ENCODE measurements at places on chromosomes 5 and 9. TPM values are rescaled to one million over a fixed set of nuclear protein-coding genes. Genes with fewer than 3 reads are reported as not detected.

The ZNF454 gene
- total RNA-seq, result 5.1 TPM

- H3K27me3 ChIP-seq, result no peaks in the 10 kb centered on the region
- H3K4me3 ChIP-seq, result no peak overlapping the region
- H3K4me1 ChIP-seq, result no peaks in the 10 kb centered on the region
- DNase-seq, result no peak
- peaks cover 2% of the 10 kb centered on the region for H3K36me3 ChIP-seq
These were observed 14.6 kb upstream of the F2R start for GRCh38 chr5:76701298-76701697.

- DNase-seq, result no peak
- H3K27ac ChIP-seq, result no peak overlapping the region
- no peaks in the 10 kb centered on the region for H3K36me3 ChIP-seq
- H3K4me3 ChIP-seq, result no peak overlapping the region
- no peaks in the 10 kb centered on the region for H3K27me3 ChIP-seq
These were observed 24.4 kb upstream of the LMX1B start for GRCh38 chr9:126589349-126589748.

The UBAC1 gene
- 39.1 TPM for total RNA-seq

DNA sequence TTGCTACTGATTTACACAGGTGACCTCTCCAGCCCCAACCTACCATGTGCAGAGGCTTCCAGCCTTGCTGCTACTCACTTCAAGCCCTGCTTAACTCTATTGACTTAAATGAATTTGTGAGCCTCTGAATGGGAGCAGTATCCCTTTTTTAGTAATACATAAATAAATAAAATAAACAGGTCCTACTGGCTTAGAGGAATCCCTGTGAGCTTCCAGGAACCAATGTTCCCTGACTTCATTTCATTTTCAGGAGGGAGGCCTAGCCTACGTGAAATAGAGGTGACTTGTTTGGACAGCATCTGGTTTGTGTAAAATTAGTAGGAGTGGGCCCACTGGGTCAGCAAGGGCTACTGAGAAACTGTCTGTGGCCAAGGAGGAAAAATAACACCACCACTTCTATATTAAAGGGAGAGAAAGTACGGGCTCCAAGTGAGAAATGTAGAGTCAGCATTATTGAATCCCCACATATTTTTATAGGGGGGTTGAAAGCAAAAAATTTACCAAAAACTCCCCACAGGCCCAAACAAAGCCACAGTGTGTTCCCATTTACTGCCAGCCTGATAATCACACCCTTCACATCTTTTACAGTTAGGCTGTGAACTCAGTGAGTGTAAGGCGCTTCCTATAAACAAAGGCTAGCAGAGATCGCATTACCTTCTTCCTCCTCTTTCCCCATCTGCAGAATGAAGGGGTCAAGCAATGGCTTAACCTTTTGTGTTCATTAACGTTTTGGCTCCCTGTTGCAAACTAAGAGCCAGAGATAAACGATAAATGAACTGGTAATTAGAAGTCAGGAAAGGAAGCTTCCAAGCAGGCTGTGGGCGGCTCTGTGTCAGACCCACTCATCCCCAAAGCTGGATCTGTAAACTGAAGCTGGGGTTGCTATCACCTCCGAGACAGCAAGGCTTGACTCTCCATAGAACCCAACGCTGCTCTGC, 138.8 kb upstream of the LIFR start:
- no peak for DNase-seq
- no peak overlapping the region for H3K27ac ChIP-seq
- no peak overlapping the region for H3K4me3 ChIP-seq
- H3K27me3 ChIP-seq, result no peaks in the 10 kb centered on the region
- no peaks in the 10 kb centered on the region for H3K4me1 ChIP-seq

The RASEF gene
- total RNA-seq, result 62.7 TPM

DNA sequence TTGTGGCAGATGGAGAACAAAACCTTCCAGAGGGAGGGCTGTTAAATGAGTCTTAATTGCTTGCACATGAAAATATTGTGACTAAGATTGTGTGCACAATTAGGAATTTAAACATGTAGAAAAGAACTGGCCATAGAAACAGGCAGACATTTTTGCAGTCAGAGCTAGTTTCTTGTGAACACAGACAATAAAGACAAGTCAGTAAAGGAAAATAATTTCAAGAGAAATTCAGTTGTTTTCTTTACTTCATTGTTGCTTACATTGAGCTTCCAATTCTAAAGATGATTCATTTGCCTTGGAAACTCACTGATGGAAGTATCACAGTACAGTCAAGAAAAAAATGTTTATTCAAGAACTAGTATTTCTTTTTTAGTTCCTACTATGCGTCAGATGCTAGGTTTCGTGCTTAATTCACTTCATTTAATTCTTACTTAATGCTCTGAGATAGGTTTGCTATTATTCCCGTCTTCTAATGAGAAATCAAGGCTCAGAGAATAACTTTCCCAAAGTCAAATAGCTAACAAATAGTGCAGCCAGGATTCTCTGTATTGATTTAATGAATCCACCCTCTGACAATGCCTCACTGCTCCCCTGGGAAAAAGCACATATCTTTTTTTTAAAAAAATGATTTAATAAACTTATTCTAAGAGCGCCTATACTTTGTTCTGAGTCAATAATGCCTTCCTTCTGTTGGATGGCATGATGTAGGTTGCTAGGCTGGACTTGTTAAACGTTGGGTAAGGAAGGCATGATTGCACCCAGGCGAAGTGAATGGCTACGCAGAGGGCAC, 581.4 kb downstream of the RAB3C start:
- DNase-seq, result no peak
- no peaks in the 10 kb centered on the region for H3K36me3 ChIP-seq
- H3K4me1 ChIP-seq, result no peaks in the 10 kb centered on the region
- H3K27me3 ChIP-seq, result no peaks in the 10 kb centered on the region

The GMCL2 gene
- total RNA-seq, result not detected

DNA sequence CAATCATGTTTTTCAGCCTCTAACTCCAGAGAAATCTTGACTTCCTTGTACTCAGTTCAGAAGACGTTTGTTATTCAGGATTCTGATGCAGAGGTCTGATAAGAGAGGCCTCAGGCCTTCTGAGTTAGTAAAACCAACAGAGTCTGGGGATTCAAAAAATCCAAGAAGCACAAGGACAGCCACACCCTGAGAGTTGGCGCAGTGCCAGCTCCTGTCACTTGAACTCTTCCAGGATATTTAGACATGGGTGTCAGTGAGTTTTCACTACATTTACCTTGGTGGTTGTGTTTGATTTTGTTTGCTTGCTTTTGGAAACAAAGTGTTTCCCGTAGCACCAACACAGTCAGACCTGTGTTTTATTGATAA, 41.6 kb upstream of the PDE8B start:
- no peak overlapping the region for H3K4me3 ChIP-seq
- H3K27me3 ChIP-seq, result no peaks in the 10 kb centered on the region
- DNase-seq, result peak; percentile 82

The NIPSNAP3A gene
- total RNA-seq, result 23.9 TPM

- no peaks in the 10 kb centered on the region for H3K27me3 ChIP-seq
- H3K4me3 ChIP-seq, result no peak overlapping the region
- no peak for DNase-seq
- no peak overlapping the region for H3K27ac ChIP-seq
- H3K4me1 ChIP-seq, result no peaks in the 10 kb centered on the region
These were observed 159.2 kb upstream of the ALDH1B1 start for GRCh38 chr9:38233343-38233742.

Measured in thyroid gland (tissue), 4 donors.